ENCODE measurements at places on chromosomes 7 and 10. TPM values are rescaled to one million over a fixed set of nuclear protein-coding genes. Genes with fewer than 3 reads are reported as not detected.

GRCh38 chr7:6238309-6238925, 34.0 kb downstream of the CYTH3 start:
- no peak overlapping the region for H3K27ac ChIP-seq
- no peak overlapping the region for H3K4me3 ChIP-seq
- no peaks in the 10 kb centered on the region for H3K27me3 ChIP-seq
- DNase-seq: no peak

CHN2 gene
- total RNA-seq: 14.5 TPM

DNA sequence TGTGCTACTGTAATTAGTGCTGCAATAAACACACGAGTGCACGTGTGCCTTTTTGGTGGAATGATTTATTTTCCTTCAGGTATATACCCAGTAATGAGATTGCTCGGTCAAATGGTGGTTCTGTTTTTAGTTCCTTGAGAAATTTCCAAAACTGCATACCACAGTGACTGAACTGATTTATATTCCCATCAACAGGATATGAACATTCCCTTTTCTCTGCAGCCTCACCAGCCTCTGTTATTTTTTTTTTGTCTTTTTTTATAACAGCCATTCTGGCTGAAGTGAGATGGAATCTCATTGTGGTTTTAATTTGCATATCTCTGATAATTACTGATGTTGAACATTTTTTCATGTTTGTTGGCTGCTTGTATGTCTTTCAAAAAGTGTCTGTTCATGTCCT, 922.9 kb upstream of the LRRN3 start:
- H3K36me3 ChIP-seq: no peaks in the 10 kb centered on the region
- H3K27me3 ChIP-seq: no peaks in the 10 kb centered on the region
- H3K27ac ChIP-seq: no peak overlapping the region
- no peaks in the 10 kb centered on the region for H3K4me1 ChIP-seq

DNA sequence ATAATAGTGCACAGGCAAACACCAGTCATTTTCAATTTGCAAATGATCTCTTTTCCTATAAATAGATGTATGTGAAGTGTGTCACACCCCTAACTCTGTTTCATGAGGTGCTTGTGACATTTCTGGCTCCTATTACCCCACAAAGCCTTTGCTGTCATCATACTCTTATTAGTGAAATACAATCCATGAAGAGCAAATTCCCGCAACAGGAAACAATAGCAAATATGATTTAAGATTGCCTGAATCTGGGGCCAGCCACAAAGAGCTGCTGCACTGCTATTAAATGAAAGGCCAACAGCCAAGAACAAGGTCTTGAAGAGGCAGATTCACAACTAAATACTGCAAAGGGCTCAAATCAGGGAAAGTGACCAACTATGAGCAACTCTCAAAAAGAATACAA, 96.3 kb upstream of the CAV2 start:
- H3K36me3 ChIP-seq: no peaks in the 10 kb centered on the region
- no peak overlapping the region for H3K27ac ChIP-seq
- H3K27me3 ChIP-seq: no peaks in the 10 kb centered on the region
- no peak for DNase-seq
- no peaks in the 10 kb centered on the region for H3K4me1 ChIP-seq

IL2RA gene
- total RNA-seq: 0.14 TPM

- H3K27me3 ChIP-seq: no peaks in the 10 kb centered on the region
- no peak overlapping the region for H3K4me3 ChIP-seq
- no peak overlapping the region for H3K27ac ChIP-seq
- H3K4me1 ChIP-seq: no peaks in the 10 kb centered on the region
Measured at GRCh38 chr7:132150711-132151110, 425.6 kb downstream of the PLXNA4 start.

- no peaks in the 10 kb centered on the region for H3K4me1 ChIP-seq
- H3K36me3 ChIP-seq: no peaks in the 10 kb centered on the region
- no peak for DNase-seq
- H3K4me3 ChIP-seq: no peak overlapping the region
- H3K27ac ChIP-seq: no peak overlapping the region
- H3K27me3 ChIP-seq: no peaks in the 10 kb centered on the region
Measured at GRCh38 chr7:77458786-77459185, 42.6 kb upstream of the GSAP start.

GRCh38 chr10:103742824-103743223, 112.6 kb downstream of the SH3PXD2A start:
- no peaks in the 10 kb centered on the region for H3K36me3 ChIP-seq
- no peaks in the 10 kb centered on the region for H3K27me3 ChIP-seq
- H3K27ac ChIP-seq: no peak overlapping the region
- no peaks in the 10 kb centered on the region for H3K4me1 ChIP-seq

GPR26 gene
- not detected for total RNA-seq

PGAM2 gene
- total RNA-seq: 1.8 TPM

ATOH7 gene
- 0.14 TPM for total RNA-seq

FRMD4A gene
- 9.8 TPM for total RNA-seq

TMEM213 gene
- total RNA-seq: not detected

DNA sequence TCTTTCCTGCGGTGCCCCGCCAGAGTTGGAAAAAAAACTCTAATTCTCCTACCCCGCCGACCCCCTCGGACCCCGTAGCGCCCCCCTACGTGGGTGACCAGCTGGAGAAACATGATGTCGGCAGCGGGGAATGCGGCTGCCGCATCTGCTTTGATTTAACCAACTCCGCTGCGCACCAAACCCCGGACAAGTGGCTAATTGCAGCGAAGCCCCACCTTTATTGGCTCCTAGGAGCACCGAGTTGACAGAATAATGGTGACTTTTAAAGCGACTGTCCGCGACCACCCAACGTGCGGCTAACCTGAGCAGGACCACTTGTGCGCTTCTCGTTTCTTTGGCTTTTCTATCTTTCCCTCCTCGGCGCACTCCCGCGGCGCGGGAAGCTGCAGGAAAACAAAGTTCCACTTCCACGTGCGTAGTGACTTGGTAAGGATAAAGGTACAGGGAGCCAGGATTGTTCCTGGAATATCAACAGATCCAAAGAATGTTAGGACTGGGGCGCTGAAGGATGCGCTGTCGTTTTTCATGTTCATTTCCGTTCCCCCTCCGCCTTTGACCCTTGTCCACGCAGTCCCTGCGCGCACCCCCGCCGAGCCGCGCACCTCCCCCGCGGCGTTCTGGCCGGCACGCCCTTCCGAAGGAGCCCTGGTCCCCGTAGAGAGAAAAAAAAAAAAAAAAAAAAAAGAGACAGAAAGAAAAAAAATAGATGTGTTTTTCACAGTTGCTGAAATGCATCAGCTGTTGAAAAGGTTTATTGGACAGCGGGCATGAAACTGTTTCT, 1.4 kb downstream of the WNT16 start:
- H3K27me3 ChIP-seq: peaks cover 71% of the 10 kb centered on the region
- no peaks in the 10 kb centered on the region for H3K36me3 ChIP-seq
- no peak for DNase-seq
- H3K27ac ChIP-seq: no peak overlapping the region
- peak overlapping the region; percentile 47 for H3K4me3 ChIP-seq

DNA sequence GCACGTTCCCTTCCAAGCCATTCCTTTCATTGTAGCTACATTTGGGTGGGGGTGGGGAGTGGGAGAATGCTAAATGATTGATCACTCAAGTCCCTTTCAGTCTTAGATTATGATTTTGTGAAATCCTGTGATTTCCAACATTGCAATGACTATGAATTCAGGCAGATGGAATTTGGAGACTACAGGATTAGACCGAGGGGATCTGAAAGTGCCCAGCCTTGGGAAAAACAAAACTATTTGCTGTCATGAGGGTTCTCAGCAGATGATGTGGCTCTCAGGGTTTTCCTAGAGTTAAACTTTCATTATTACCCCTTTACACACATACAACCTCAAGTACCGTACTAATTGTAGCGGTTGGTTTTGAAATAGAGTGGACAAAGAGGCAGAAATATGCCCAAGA, 4.7 kb downstream of the MACROH2A2 start:
- peaks cover 18% of the 10 kb centered on the region for H3K27me3 ChIP-seq
- H3K4me3 ChIP-seq: no peak overlapping the region
- peaks cover 2% of the 10 kb centered on the region for H3K4me1 ChIP-seq

- H3K4me1 ChIP-seq: peaks cover 27% of the 10 kb centered on the region
- DNase-seq: peak; percentile 56
- peak overlapping the region; percentile 89 for H3K27ac ChIP-seq
- no peak overlapping the region for H3K4me3 ChIP-seq
- no peaks in the 10 kb centered on the region for H3K36me3 ChIP-seq
Measured at GRCh38 chr10:24723386-24723787, 300 bp downstream of the ARHGAP21 start.

SPDYE2 gene
- total RNA-seq: not detected

- H3K4me3 ChIP-seq: no peak overlapping the region
- no peaks in the 10 kb centered on the region for H3K36me3 ChIP-seq
- H3K27me3 ChIP-seq: no peaks in the 10 kb centered on the region
- H3K4me1 ChIP-seq: peaks cover 25% of the 10 kb centered on the region
Measured at GRCh38 chr7:43669286-43670081, 59.8 kb downstream of the COA1 start.

DNA sequence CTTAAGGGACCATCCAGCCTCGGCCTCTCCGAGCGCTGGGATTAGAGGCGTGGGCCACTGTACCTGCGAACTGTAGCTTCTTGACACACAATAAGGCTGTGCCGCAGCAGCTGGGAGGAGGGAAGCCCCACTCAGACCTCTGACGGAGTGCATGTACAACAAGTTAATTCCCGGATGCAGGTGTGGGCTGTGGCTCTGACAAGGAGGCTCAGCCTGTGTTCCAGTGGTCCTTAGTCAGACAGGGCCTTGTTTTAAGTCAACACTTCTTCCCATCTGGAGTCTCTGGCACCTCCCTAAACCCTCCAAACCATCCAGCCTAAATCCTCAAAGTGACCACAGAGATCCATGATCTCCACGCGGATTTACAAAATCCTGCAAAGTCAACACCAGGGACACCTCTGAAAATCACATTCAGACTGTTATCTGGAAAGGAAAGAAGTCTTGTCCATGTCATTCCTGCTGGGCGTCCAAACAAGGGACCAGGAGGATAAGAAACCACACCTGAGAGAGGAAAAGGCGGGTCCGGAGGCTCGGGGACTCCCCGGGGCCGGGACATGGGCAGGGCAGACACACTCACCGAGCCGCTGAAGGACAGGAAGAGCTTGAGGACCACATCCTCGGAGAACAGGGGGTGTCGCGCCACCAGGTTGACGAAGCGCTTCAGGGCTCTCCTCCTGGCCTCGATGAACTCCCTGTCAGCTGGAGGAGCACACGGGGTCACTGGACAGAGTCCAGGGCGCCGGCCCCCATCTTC, 29.4 kb downstream of the NUDT1 start:
- H3K27me3 ChIP-seq: no peaks in the 10 kb centered on the region
- no peaks in the 10 kb centered on the region for H3K36me3 ChIP-seq
- no peak for DNase-seq
- no peak overlapping the region for H3K27ac ChIP-seq
- H3K4me1 ChIP-seq: no peaks in the 10 kb centered on the region

- no peak overlapping the region for H3K27ac ChIP-seq
- H3K4me3 ChIP-seq: no peak overlapping the region
- no peaks in the 10 kb centered on the region for H3K4me1 ChIP-seq
- H3K36me3 ChIP-seq: no peaks in the 10 kb centered on the region
Measured at GRCh38 chr10:110016039-110016438, 8.3 kb downstream of the ADD3 start.
